Astrocyte (in vitro differentiated cells and primary cell): ENCODE measurements at places on chromosomes 2 and 18. TPM values are rescaled to one million over a fixed set of nuclear protein-coding genes. Genes with fewer than 3 reads are reported as not detected.

- no peak overlapping the region for H3K4me3 ChIP-seq
- no peak for DNase-seq
- H3K27ac ChIP-seq, result no peak overlapping the region
- H3K4me1 ChIP-seq, result no peaks in the 10 kb centered on the region
- H3K36me3 ChIP-seq, result peaks cover 8% of the 10 kb centered on the region
- no peaks in the 10 kb centered on the region for H3K27me3 ChIP-seq
Observed at GRCh38 chr2:111244864-111245263, 124.2 kb downstream of the BCL2L11 start.

GRCh38 chr18:51235009-51235789 is 37.7 kb upstream of the MEX3C start:
- H3K4me1 ChIP-seq, result peaks cover 19% of the 10 kb centered on the region
- H3K27me3 ChIP-seq, result no peaks in the 10 kb centered on the region
- peak; percentile 12 for DNase-seq

GRCh38 chr18:11872479-11873136 is 21.4 kb downstream of the CHMP1B start:
- H3K36me3 ChIP-seq, result no peaks in the 10 kb centered on the region
- H3K4me1 ChIP-seq, result no peaks in the 10 kb centered on the region
- H3K27ac ChIP-seq, result no peak overlapping the region
- H3K4me3 ChIP-seq, result no peak overlapping the region
- no peaks in the 10 kb centered on the region for H3K27me3 ChIP-seq

DNA sequence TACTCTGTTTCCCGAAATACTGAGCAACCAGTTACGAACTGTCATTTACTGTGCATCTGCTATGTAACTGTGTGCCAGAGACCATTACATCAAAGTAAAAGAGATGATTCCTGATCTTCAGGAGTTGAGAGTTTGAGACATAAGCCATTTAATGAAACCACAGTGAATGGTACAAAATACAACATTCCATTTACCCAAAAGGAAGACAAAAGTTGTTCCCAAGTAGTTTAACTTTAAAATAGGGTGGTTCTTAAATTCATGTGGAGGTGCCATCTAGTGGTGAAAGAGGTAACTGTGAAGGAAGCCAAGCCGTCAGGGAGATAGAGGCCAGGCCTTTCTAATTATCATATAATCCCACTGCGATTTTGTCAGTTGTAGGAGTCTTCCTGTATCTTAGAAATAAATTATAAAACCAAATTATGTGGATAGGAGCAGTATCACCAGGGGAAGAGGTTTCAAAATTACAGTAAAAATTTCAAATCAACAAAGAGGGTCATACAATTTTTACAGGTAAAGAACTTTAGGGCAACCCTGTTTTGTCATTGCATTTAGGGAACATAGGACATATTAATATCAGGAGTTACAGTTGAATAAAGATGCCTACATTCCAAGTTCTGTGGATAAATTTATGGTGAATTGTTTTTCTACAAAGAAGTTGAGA is 67.7 kb downstream of the EPAS1 start:
- H3K36me3 ChIP-seq, result no peaks in the 10 kb centered on the region
- peak; percentile 43 for DNase-seq
- no peaks in the 10 kb centered on the region for H3K4me1 ChIP-seq
- no peaks in the 10 kb centered on the region for H3K27me3 ChIP-seq
- no peak overlapping the region for H3K27ac ChIP-seq

GRCh38 chr2:108388045-108388444 is 10.3 kb downstream of the SULT1C4 start:
- peaks cover under 1% of the 10 kb centered on the region for H3K4me1 ChIP-seq
- no peak overlapping the region for H3K4me3 ChIP-seq
- H3K36me3 ChIP-seq, result no peaks in the 10 kb centered on the region
- no peak for DNase-seq

DNA sequence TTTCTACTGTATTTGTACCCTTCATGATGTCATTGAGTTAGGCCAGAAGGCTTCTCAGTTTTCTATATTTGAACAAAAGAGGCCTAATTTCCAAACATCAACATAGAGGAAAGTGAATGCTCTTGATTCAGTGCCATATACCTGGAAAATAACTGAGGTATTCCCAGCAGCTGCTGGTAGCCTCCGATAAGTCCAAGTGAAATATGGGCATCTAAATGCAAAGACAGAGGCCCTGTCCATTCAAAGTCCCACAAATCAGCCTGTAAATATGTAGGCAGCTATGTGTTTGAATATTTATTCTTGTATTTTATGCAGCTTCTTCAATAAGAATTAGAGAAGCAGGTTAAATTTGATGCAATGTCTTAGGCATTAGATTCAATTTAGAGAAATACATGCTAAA is 89.5 kb upstream of the DPP10 start:
- no peaks in the 10 kb centered on the region for H3K36me3 ChIP-seq
- no peak for DNase-seq
- no peak overlapping the region for H3K4me3 ChIP-seq
- no peak overlapping the region for H3K27ac ChIP-seq
- no peaks in the 10 kb centered on the region for H3K4me1 ChIP-seq

DNA sequence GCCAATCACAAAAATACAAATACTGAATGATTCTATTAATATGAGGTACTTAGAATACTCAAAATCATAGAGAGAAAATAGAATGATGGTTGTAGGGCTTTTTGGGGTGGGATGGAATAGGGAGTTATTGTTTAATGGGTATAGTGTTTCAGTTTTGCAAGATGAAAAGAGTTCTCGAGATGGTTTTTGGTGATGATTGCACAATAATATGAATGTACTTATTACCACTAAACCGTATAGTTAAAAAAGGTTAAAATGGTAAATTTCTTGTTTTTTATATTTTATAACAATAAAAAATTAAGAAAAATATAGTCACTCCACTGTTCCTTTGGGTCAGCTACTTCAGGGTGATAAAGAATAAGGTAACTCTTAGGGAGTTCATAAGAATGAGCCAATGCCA is 560.1 kb downstream of the TDRD15 start:
- H3K4me1 ChIP-seq, result no peaks in the 10 kb centered on the region
- H3K27me3 ChIP-seq, result no peaks in the 10 kb centered on the region
- no peak overlapping the region for H3K4me3 ChIP-seq
- H3K36me3 ChIP-seq, result no peaks in the 10 kb centered on the region
- no peak for DNase-seq
- no peak overlapping the region for H3K27ac ChIP-seq

DNA sequence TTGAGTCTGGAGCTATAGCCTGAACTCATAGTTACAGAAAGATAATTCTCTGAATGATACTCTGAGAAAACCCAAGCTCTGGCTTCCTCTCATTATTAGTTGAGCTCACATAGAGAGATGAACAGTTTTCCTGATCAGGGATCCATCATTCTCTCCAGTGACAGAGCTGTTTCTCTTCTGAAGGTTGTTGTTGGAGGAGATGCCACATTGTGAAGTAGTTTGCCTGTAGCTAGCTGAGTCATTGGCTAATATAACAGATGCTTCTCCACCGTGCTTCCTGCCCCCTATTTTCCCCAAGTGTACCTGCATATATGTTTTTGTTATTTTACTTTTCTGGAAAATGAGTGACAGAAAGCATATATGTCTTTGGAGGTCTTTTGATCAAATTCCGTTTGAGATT is 64.6 kb downstream of the OSBPL6 start:
- H3K36me3 ChIP-seq, result no peaks in the 10 kb centered on the region
- peaks cover 6% of the 10 kb centered on the region for H3K4me1 ChIP-seq
- DNase-seq, result peak; percentile 17
- H3K27me3 ChIP-seq, result no peaks in the 10 kb centered on the region

GRCh38 chr2:197052356-197052755 is 125.8 kb upstream of the PGAP1 start:
- no peaks in the 10 kb centered on the region for H3K36me3 ChIP-seq
- no peak overlapping the region for H3K4me3 ChIP-seq
- no peaks in the 10 kb centered on the region for H3K27me3 ChIP-seq
- no peaks in the 10 kb centered on the region for H3K4me1 ChIP-seq
- DNase-seq, result no peak

DNA sequence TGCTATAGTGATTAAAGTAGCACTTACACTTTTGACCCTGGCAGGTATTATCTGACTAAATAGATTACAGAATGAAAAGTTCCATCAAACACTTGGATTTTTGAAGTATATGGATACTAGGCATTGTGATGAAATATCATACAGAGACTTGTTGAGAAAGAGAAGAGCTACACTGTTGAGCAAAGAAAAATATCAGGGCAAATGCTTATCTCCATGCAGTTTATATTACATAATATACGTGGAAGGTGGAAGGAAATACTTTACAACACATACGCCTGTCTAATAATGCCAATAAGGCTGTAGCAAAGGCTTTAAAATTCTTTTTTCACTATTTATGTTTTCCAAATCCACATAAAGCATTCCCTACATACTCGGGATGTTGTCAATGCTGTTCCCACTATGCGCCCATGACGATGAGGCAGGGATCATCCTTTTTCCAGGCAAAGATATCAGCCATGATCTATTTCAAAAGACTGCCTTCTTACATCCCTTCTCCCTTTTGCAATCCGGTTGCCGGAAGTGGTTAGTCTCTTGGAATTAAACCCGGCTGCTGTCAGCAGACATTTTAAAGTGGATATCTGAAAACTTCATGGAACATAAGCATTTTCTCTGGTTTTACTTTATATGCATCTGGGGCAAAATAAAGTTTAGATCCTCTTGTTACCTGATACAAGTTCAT is 92.6 kb upstream of the ITGA4 start:
- H3K27me3 ChIP-seq, result no peaks in the 10 kb centered on the region
- no peaks in the 10 kb centered on the region for H3K36me3 ChIP-seq
- no peaks in the 10 kb centered on the region for H3K4me1 ChIP-seq
- H3K27ac ChIP-seq, result no peak overlapping the region

GRCh38 chr2:210389856-210390255 is 74.9 kb upstream of the MYL1 start:
- H3K27ac ChIP-seq, result no peak overlapping the region
- H3K27me3 ChIP-seq, result no peaks in the 10 kb centered on the region
- no peak for DNase-seq
- no peaks in the 10 kb centered on the region for H3K36me3 ChIP-seq
- no peaks in the 10 kb centered on the region for H3K4me1 ChIP-seq

DNA sequence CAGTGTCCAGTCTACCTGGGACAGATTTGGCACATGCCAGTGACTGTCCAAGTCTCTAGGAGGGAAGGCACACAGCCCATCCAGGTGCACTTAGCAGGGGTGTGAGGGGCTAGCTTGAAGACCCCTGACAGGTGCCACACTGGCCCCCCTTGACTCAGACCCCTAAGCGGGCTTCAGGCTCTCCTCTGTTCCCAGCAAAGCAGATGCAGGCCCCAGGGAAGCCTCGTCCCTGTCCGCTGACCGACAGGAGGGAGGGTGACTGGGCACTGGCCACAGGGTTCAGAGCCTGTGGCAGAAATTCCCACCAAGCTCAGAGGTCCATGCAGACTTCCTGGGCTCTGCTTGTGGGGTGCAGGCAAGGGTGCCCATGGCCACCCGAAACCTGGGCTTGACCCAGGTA is 239.8 kb upstream of the MYT1L start:
- H3K27me3 ChIP-seq, result no peaks in the 10 kb centered on the region
- H3K4me3 ChIP-seq, result no peak overlapping the region
- no peaks in the 10 kb centered on the region for H3K4me1 ChIP-seq

DNA sequence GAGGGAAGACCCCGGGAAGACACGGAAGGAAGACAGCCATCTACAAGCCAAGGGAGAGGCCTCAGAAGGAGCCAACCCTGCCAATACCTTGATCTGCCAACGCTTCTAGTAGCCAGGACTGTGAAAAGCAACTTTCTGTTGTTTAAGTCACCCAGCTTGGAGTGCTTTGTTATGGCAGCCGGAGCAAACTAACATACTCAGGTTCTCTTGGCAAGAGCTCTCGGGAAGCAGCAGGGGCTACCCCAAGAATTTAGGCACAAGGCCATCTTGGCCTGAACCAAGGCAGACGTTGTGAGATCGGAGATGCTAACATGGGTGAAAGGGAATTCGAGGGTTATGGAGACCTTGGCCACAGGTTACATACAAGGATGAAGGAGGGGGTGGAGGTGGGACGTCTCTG is 78.6 kb upstream of the KLHL29 start:
- no peaks in the 10 kb centered on the region for H3K36me3 ChIP-seq
- no peaks in the 10 kb centered on the region for H3K4me1 ChIP-seq
- no peak overlapping the region for H3K4me3 ChIP-seq
- H3K27me3 ChIP-seq, result no peaks in the 10 kb centered on the region

FBXO15 gene
- total RNA-seq, result 1.2 TPM in 2 replicates

SLC9A2 gene
- 0.32 TPM in 1 of 2 replicates, not detected in the other for total RNA-seq

C1QL2 gene
- 0.20 TPM in 1 of 2 replicates, not detected in the other for total RNA-seq

PLGLB2 gene
- total RNA-seq, result 3.7 TPM in 2 replicates
